ENCODE measurements at places on chromosomes 11 and 22.

GRCh38 chr22:22798232-22798616 lies 89.4 kb upstream of the IGLL5 start:
- DNase-seq = no peak

GRCh38 chr22:37907036-37907954 lies 1.2 kb downstream of the MICALL1 start:
- DNase-seq = no peak

DNA sequence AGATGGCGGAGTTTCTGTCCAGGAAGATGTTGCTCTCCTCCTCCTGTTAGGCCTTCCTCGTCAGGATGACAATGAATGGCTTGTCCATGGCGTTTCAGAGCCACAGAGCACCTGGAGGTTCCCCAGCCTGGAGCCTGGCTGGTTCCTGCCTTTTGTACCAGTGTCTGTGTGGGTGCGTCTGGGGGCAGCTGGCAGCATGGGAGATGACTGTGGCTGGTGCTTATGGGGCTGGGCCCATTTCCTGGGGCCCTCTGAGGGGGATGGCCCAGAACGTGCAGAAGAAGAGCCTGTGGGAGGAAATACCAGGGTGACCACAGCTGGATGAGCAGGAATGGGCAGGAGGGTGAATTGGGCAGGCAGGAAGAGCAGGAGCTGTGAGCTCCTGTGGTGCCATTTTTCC lies 6.7 kb downstream of the SLC37A2 start:
- no peak for DNase-seq

DNA sequence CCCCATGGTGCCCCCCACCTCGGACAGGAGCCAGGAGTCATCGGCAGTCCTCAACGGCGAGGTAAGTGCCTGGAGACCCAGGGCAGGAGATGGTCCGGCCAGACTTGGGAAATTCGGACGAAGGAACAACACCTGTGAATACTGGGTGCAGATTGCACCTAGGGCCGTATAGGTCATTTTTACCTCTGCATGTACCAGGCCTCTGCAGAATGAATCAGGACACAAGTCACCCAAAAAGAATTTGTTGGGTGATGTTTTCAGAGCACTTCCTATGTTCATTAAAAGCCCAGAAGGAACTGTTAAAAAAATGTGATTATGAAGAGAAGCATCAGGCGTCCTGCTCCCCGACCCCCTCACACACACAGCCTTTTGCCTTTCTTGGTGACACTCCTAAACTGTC lies 93.9 kb downstream of the C11orf91 start:
- DNase-seq = no peak

GRCh38 chr11:196786-197731 lies 4.2 kb downstream of the SCGB1C1 start:
- no peak for DNase-seq

DNA sequence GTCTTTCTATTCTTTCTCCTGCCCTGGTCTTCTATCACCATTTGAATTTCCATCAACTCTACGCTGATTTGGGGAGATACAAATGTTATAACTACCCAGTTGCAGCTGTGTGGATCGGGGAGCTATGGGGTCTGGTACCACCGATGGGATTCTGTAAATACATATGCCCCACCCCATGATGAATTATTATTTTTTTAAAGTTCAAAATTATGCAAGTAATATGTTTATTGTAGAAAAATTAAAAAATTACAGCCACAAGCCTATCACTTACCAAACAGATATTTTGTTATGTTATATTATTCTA lies 52.4 kb upstream of the CLMP start:
- no peak for DNase-seq

- DNase-seq = no peak
Observed at GRCh38 chr11:118277312-118277711, 13.2 kb upstream of the MPZL2 start.

DNA sequence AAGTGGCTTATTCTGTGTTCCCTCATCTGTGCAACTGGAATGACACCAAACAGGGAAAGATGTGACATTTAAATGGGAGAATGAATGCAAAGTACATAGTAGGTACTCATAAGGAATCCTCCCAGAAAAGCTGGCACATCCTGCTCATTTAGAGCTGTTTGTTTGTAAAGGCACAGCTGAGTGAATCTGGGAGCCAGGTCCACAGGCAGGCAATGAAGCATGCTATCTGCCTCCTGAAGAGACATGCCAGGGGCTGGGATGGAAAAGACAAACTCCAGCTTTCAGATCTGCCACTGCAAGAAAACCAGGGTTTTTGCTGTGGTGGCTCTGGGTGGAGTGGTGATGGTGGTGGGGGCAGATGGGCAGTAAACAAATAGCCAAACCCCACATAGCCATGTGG lies 150.1 kb downstream of the TENM4 start:
- DNase-seq = no peak

- DNase-seq = no peak
Observed at GRCh38 chr22:40251106-40251505, 73.4 kb downstream of the TNRC6B start.

DNA sequence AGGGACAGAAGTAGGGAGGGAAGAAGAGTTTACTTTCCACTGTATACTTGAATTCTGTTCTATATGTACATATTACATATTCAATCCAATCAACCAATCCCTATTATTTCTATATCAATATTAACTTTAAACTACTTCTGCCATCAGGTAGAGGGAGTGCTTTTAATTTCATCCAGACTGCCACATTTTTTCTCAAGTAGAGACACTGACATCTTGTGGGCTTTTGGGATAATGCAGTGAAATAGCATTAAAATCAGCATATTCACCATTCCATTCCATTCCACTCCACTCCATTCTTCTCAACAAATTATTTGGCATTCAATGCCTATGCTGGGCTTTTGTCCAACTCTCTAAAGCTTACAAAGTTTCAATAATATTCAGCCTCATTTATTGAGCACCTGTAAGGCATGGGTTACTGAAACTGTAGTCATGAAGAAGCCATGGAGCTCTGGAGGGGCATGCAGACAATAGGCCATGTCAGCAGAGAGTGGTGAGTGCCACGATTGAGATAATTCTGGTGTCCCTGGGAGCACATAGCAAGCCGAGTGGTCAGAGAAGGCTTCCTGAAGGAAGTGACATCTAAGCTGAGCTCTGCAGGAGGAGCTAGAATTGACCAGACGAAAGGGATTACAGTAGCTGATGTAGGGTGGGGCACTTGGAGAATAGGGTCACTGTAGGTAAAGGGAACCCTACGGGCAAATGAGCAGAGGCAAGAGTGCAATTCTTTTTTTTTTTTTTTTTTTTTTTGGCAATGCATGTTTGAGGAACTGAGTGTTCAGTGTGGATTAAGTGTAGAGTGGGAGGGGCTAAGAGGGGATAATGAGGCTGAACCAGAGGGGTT lies 12.8 kb upstream of the CLPB start:
- no peak for DNase-seq

GRCh38 chr11:109236188-109236587 lies 185.8 kb upstream of the C11orf87 start:
- no peak for DNase-seq

- no peak for DNase-seq
Observed at GRCh38 chr11:61718621-61719302, 33.7 kb upstream of the MYRF start.

GRCh38 chr11:47941907-47942558 lies 38.3 kb upstream of the PTPRJ start:
- DNase-seq = no peak

DNA sequence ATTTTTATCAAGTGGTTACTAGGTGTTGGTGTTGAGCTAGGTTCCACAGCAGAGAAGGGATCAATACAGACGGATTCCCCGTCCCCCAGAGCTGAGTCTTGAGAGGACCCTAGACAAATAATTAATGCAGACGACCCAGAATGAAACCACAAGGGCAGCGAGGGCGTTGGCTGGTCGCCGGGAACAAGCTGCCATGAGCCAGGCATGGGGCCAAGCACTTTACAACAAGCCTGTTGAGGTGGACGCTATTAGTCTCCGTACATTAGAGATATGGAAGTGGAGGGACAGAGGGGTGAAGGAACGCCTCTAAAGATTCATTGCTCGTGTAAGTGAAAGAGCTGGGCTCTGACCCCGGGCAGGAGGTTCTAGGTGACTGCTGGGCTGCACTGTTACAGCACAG lies 77.1 kb upstream of the EIF3D start:
- no peak for DNase-seq

GRCh38 chr11:70763606-70764005 lies 365.3 kb downstream of the CTTN start:
- no peak for DNase-seq
